Pulmonary artery endothelial cell (primary cell): ENCODE measurements at places on chromosomes 16 and 17. TPM values are rescaled to one million over a fixed set of nuclear protein-coding genes. Genes with fewer than 3 reads are reported as not detected.

Gene SYT17
- 0.49 and 0.59 TPM in 2 replicates for total RNA-seq

Gene PVALEF
- total RNA-seq: not detected in 2 replicates

Gene COL1A1
- total RNA-seq: 0.26 and 0.88 TPM in 2 replicates

Gene PLEKHH3
- total RNA-seq: 6.3 and 8.5 TPM in 2 replicates

Gene RNF167
- 14.8 and 15.2 TPM in 2 replicates for total RNA-seq

Gene C16orf54
- total RNA-seq: not detected in 2 replicates

Gene EFCAB5
- 0.26 and 0.32 TPM in 2 replicates for total RNA-seq

GRCh38 chr17:7281074-7281952, at the start of gene SLC2A4:
Gene SLC2A4 (plus strand): TSS chr17:7281718. CDS start chr17:7281935, 217 bp downstream.
- peak; percentile 71 for DNase-seq

DNA sequence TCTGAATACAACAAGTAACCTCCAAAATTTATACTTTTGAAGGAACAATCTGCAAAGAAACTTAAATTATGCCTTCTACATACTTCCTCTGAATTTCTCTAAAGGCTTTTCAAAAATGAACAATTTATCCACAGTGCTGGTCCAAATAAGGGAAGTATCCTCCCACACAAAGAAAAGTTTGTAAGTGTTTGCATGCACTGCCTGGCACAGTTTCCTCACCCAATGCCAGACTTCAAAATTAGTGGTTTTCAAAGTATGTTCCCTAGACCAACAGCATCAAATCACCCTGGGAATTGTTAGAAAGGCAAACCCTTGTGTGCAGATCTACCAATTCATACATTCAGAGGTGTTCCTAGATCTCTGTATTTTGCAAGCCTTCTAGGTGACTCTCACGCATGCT, 82.5 kb downstream of the PCTP start:
- no peak for DNase-seq

- DNase-seq: no peak
Measured at GRCh38 chr17:4001048-4001590, 36.9 kb upstream of the ATP2A3 start.

DNA sequence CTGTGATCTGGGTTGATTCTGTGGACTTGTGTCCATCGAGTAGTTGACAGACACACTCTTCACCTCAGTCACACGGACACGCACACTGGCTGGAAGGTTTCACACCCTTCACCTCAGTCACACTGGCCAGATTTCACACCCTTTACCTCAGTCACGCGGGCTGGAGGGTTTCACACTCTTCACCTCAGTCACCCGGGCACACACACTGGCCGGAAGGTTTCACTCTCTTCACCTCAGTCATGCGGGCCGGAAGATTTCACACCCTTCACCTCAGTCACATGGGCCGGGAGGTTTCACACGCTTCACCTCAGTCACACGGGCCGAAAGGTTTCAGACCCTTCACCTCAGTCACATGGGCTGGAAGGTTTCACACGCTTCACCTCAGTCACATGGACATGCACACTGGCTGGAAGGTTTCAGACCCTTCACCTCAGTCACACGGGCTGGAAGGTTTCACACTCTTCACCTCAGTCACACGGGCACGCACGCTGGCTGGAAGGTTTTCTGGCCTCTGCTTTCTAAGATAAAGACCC, 96.2 kb downstream of the PGS1 start:
- DNase-seq: no peak

- no peak for DNase-seq
Measured at GRCh38 chr17:81511804-81512561, 616 bp downstream of the ACTG1 start.

- DNase-seq: no peak
Measured at GRCh38 chr17:15377200-15377599, 35.8 kb upstream of the TEKT3 start.

- DNase-seq: peak; percentile 3
Measured at GRCh38 chr17:48335858-48336500, 94.0 kb downstream of the SKAP1 start.

DNA sequence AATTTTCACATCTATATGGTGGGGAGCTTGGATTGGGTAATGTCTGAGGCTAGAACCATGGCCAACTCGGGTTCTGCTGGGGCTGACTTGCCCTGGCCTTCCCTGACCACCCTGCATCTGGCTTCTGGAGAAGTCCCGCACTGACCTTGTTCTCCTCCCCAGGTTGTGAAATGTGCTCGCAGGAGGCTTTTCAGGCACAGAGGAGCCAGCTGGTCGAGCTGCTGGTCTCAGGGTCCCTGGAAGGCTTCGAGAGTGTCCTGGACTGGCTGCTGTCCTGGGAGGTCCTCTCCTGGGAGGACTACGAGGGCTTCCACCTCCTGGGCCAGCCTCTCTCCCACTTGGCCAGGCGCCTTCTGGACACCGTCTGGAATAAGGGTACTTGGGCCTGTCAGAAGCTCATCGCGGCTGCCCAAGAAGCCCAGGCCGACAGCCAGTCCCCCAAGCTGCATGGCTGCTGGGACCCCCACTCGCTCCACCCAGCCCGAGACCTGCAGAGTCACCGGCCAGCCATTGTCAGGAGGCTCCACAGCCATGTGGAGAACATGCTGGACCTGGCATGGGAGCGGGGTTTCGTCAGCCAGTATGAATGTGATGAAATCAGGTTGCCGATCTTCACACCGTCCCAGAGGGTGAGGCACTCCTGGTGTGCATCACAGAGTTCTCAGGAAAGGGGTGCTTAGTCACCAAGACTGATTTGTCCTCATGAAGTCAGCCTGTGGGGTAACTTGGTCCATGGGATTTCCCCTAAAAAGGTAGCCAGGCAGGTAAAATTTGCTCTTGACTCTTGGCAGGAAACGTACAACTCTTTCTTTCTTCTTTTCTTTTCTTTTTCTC, 6.1 kb downstream of the NOD2 start:
- DNase-seq: no peak

GRCh38 chr16:53429221-53429943, 4.9 kb upstream of the RBL2 start:
- no peak for DNase-seq

DNA sequence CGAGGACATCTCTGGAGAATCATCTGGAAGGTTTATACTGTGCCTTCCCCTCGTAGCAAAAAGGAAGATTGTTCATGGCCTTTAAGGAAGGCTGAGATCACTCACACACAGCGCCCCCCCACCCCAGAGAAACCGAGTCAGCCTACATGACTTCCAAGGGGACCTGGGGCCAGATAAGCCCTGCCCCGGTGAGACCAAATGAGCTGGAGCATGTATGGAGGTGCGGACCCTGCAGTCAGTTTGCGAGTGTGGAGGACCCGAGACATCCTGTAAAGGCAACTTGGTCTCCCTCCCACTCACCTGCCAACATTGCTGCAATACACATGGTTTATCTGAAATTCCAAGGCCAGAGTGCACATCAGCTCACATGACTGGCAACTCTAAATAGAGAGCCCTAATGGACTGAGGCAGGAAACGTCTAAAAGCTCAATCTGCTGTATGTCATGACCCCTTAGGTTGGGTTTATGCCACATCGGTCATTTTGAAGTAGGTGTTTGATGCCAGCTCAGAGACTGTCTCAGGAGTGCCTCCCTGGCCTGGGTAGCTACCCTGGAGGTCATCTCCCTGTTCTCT, 233.6 kb downstream of the CPPED1 start:
- no peak for DNase-seq

GRCh38 chr17:17313350-17313991, 10.3 kb downstream of the NT5M start:
- DNase-seq: no peak

GRCh38 chr17:15918661-15919259, 26.2 kb upstream of the ADORA2B start:
- DNase-seq: no peak

- DNase-seq: no peak
Measured at GRCh38 chr17:5055543-5055942, 20.3 kb upstream of the SLC52A1 start.

GRCh38 chr16:27449434-27450195, 47.6 kb downstream of the IL21R start:
- DNase-seq: no peak

DNA sequence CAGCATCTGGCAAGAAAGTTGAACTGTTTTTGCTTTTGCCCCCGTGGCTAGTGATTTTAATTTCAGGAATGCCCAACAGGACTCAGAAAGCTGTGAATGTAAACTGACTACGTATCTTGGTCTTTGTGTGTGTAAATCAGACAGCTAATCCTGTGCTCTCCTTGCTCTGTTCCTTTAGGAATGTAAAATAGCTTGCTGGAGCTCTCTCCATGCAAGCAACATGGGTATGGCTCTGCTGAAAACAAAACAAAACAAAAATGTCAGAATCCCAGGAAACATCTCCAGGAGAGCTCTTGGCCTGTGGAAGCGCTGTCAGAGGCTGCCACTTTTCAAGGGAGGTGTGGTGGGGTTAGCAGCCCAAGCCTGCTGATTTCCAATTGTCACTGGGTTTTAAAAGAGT, 161.8 kb upstream of the NOG start:
- no peak for DNase-seq

- DNase-seq: no peak
Measured at GRCh38 chr16:14071576-14072271, 605 bp downstream of the MRTFB start.

DNA sequence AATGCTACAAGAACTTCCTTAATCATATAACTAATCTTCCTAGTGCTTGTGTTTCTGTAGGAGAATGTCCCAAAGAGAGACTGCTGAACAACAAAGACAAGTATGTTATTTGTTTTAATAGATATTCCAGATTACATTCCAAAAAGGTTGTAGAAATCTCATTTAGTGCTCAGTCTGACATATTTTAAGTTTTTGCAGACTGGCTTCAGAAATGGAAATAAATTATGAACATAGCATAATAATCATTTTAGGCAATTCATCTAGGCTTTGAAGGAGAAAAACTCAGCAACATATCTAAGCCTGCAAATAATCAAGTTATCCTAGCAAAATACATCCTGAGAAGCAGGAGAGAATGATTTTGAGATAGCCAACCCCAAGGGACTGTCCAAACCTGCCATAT, 171.6 kb upstream of the CDH5 start:
- no peak for DNase-seq

- DNase-seq: no peak
Measured at GRCh38 chr17:64256913-64257807, 5.9 kb downstream of the TEX2 start.

GRCh38 chr16:17437127-17437720, 33.5 kb downstream of the XYLT1 start:
- DNase-seq: no peak

DNA sequence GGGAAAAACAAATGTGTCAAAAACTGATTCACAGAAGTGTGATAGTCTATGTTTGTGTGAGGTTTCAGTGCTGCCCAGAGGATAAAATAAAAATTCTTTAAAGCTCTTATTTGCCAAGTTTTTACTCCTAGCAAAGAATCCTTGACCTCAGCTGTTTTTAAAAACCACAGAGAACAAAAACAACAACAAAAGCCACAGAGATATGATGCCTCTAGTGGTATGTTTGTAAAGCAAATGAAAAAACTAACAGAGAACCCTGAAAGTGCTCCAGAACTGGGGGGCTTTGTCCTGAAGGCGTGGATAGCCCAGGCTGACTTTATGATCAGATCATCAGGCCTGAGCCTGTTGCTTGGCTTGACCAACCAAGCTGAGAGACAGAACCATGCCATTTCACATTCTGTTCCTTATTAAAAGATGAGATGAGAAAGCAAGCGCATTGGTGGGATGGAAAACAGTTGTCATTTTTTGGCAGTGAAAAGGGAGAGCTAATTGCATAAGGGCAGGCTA, 411.0 kb downstream of the CPPED1 start:
- no peak for DNase-seq

- no peak for DNase-seq
Measured at GRCh38 chr17:61422116-61422799, 22.6 kb downstream of the TBX2 start.

DNA sequence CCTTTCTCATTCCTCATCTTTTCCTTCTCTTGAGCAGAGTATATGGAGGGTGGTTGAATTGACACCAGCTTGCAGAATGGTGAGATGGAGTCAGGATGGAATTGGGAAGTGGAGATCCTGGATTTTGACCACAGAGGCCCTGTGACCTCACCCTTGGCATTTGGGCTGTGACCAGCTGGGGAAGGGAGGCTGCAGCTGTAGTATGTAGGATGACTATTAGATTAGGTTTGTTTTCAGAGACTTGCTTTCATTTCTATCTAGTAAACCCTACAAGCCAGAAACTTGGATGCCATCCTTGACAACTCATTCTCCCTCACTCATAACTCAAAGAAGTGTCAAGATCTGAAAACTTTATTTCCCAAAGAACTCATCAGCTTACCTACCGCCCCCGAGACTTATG, 5.9 kb downstream of the GNGT2 start:
- no peak for DNase-seq

DNA sequence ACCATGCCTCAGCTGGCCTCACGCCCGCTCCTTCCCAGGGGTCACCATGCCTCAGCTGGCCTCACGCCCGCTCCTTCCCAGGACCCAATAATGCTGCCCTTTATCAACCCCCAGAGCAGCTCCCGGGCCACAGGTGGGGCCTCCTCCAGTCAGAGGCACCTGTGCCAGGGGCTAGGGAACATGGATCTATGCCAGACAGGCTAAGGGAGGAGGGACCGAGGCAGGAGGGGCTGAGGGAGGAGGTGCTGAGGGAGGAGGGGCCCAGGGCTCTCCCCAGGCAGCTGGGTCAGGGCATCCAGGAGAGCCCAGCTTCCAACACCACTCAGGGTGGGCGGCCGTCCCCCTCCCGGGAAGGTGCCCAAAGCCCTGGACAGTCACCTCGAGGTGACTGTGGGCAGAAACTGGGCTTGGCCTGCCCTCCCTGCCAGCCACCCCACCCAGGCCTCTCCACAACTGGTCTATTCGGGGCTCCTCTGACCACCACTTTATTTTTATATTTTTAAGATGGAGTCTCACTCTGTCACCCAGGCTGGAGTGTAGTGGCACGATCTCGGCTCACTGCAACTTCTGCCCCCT, 19.4 kb downstream of the UTS2R start:
- DNase-seq: no peak
